Right atrium auricular region (tissue), 2 donors: ENCODE measurements at places on chromosomes 5 and 9. TPM values are rescaled to one million over a fixed set of nuclear protein-coding genes. Genes with fewer than 3 reads are reported as not detected.

C5orf58 gene
- not detected for total RNA-seq

FOXD4L6 gene
- total RNA-seq, result not detected

IL3 gene
- total RNA-seq, result not detected

GABRA6 gene
- not detected for total RNA-seq

GABRG2 gene
- not detected for total RNA-seq

NUTM2F gene
- total RNA-seq, result not detected

NR2F1 gene
- 37.6 TPM for total RNA-seq

STK32A gene
- total RNA-seq, result 0.39 TPM

MRPS30 gene
- total RNA-seq, result 110 TPM

ACSL6 gene
- 0.71 TPM for total RNA-seq

MCTP1 gene
- total RNA-seq, result 5.1 TPM

LCN9 gene
- total RNA-seq, result not detected

- DNase-seq, result peak; percentile 83
Measured at GRCh38 chr9:97615439-97616072, 17.6 kb downstream of the TSTD2 start.

GRCh38 chr5:1550287-1551076, 26.7 kb upstream of the LPCAT1 start:
- DNase-seq, result peak; percentile 28

- no peak for DNase-seq
Measured at GRCh38 chr9:13142776-13143175, 136.7 kb downstream of the MPDZ start.

- no peak for DNase-seq
Measured at GRCh38 chr9:118985851-118986250, 383.4 kb downstream of the BRINP1 start.

GRCh38 chr5:89421035-89421434, 538.1 kb upstream of the MEF2C start:
- no peak for DNase-seq

- DNase-seq, result peak; percentile 48
Measured at GRCh38 chr5:1728846-1729245, 70.8 kb downstream of the MRPL36 start.

GRCh38 chr5:33476992-33477391, 36.2 kb downstream of the TARS1 start:
- no peak for DNase-seq

GRCh38 chr9:117528225-117528624, 113.4 kb upstream of the ASTN2 start:
- no peak for DNase-seq

GRCh38 chr9:75242426-75242825, 154.1 kb downstream of the OSTF1 start:
- no peak for DNase-seq

DNA sequence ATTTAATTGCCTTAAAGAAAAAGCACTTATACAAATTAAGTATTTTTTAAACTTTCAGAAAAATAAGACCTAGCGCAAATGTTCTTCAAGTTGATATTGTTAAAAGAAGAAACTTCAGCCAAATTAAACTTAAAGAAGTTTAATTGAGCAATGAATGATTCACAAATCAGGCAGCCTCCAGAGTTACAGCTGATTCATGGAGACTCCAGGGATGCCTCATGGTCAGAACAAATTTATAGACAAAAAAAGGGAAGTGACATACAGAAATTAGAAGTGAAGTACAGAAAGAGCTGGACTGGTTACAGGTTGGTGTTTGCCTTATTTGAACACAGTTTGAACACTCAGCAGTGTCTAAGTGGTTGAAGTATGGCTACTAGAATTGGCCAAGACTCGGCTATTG, 60.3 kb downstream of the CDKN2A start:
- DNase-seq, result no peak

DNA sequence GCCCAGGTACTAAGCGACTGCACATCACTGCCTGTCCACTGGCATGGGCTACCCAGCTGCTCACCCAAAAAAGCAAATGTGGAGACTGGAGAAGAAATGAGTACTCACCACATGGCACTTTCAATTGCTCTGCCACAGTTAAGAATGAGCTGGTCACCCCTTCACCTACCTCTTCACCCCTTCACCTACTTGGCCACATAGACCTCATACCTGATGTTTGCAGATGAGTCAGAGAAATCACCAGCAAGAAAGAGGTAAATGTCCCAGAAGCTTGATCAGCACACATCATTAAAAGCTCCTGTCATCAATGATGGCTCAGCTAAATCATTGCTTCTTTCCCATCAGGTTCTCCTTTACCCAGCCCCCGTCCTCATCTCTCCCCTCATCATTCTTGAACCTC, 7.6 kb upstream of the PRUNE2 start:
- DNase-seq, result no peak

- DNase-seq, result no peak
Measured at GRCh38 chr5:138960145-138960692, 85.1 kb upstream of the LRRTM2 start.

- DNase-seq, result no peak
Measured at GRCh38 chr9:123073991-123074422, 40.5 kb downstream of the GPR21 start.

GRCh38 chr5:94810281-94810680, 191.8 kb downstream of the SLF1 start:
- DNase-seq, result no peak

- DNase-seq, result no peak
Measured at GRCh38 chr5:93161661-93162654, 419.1 kb downstream of the NR2F1-AS1 start.

GRCh38 chr5:32207355-32207634, 33.2 kb upstream of the GOLPH3 start:
- DNase-seq, result no peak

- no peak for DNase-seq
Measured at GRCh38 chr9:20746967-20747366, 62.9 kb downstream of the FOCAD start.

DNA sequence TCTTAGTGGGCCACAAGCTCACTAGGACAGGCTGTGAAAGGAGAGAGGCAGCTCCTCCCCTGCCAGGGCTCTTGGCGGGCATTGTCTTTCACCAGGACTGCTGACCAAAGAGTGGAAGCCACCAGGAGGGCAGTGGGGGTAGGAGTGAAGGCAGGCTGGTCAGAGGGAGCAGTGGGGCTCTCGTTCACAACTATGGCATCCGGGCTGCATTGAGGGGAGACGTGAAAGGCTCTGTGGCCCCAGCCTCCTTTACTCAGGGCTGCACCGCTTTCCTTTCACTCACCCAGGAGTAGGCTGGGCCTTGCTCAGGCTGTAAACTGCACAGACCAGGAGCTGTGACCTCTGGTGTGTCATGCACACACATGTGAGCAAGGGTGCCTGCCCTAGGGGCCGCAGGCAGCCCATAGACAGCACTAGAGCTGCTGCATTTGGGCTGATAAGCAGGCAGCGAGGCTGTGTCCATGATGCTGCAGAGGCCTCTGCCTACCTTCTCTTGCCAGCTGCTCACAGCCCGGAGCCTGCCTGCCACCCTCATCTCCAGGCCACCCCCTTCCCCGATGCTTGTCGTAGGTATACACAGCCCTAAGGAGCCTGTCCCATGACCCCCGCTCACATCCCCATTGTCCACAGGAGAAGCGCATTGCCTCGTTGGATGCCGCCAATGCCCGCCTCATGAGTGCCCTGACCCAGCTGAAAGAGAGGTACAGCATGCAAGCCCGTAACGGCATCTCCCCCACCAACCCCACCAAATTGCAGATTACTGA, 130.4 kb downstream of the DAB2IP start:
- DNase-seq, result no peak

DNA sequence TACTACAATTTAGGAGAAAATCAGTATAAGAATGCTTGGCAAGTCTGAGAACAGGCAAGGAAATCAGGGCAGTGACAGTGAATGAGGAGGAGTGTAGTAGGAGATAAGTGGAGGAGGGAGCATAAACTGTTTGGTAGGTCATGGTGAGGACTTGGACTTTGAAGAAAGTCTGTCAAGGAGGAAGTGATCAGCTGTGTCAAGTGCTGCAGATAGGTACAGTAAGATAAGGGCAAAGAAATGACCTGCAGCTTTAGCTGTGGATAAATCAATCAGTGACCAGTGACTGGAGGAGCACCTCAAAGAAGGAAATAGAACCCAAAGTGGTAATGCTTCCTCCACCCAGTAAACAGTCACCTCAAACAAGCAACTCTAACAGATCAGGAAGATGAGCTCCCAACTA, 106.3 kb downstream of the RAPGEF6 start:
- no peak for DNase-seq

GRCh38 chr9:95008151-95008771, 281.8 kb downstream of the AOPEP start:
- no peak for DNase-seq

- DNase-seq, result no peak
Measured at GRCh38 chr9:134189145-134189469, 24.7 kb upstream of the RNU6ATAC start.

GRCh38 chr5:127650649-127651048, 1.8 kb downstream of the CTXN3 start:
- no peak for DNase-seq

DNA sequence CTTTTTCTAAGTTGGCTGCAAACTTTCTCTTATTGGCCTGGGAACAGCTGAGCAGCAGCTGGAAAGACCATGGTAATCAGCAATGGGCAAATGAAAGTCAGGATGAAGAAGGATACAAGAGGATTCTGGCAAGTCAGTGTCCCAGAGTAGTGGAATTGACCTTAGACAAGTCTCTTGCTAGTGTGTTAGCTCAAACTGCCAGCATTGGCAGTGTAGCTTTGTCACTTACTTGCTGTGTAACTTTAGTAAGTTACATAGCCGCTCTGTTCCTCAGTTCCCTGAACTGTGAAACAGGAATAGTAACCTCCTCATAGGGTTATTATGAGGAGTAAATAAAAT, 3.6 kb downstream of the ALDH1A1 start:
- no peak for DNase-seq

GRCh38 chr5:61737964-61738340, 405.9 kb downstream of the ZSWIM6 start:
- DNase-seq, result no peak

- peak; percentile 4 for DNase-seq
Measured at GRCh38 chr9:35001803-35002502, 12.4 kb downstream of the DNAJB5 start.

DNA sequence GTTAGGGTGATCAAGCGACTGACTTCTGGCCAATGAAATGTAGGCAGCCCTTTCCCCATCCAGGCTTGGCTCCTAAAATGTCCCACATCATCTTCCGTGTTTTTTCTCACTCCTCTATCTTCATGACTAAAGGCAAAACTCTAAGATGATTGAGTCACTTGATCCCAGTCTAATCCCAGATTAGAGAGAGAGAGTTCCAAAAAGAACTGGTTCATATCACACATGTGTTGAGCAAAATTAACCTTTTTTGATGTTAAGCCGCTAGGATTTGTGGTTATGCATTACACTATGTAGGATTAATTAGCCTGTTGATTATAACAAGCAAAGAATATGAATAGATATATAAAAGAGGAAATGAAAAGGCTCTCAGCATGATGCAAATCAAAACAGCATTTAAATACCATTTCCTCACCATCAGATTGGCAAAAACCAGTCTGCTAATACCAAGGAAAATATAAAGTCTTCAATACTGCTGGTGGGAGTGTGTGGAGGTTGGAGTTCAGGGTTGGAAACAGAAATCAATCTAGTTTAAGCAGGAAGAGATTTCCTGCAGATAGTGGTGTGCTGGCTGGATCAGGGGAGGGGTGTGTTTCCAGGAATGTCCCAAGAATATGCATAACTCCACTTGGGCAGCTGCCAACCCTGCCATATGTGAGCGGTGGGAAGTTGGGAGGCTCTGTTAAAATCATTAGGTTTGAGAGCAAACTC, 187.6 kb upstream of the S1PR3 start:
- DNase-seq, result no peak

- DNase-seq, result no peak
Measured at GRCh38 chr5:39534690-39535089, 109.9 kb upstream of the DAB2 start.

DNA sequence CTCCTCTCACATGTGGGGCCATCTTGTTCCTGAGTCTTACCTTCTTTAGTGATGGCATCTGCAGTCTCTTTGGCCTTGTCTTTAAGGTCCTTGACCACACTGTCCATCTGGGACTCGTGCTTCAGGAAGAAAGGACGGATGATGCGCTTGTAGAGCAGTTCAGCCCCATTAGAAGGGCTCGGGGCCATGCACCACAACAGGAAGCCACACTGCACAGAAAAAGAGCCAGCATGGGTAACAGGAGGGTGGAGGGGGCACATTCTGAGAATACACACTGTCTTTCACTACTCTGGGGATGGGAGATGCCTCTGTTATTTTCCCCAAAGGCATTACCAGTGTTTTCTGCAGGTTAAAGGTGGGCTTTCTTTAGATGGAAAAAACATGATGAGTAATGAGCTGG, 25.9 kb downstream of the SRP19 start:
- DNase-seq, result no peak

DNA sequence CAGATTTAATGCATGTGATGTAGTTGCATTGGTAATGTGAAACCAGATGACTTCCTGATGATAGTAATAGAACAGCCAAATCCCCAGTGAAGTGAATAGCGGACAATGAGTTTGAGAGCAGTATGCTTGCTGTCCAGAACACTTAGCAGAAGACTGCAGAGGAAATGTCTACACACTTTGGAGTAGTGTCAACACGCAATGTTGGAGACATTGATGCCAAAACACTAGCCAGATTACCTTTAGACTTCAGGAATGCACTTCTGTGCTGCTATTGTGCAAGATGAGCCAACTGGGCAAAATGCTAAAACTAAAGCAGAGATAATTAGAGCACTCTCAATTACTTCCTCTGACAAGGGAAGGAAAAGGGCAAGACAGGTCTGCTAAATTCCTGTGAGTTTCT, 176.7 kb downstream of the PRDM9 start:
- DNase-seq, result no peak

DNA sequence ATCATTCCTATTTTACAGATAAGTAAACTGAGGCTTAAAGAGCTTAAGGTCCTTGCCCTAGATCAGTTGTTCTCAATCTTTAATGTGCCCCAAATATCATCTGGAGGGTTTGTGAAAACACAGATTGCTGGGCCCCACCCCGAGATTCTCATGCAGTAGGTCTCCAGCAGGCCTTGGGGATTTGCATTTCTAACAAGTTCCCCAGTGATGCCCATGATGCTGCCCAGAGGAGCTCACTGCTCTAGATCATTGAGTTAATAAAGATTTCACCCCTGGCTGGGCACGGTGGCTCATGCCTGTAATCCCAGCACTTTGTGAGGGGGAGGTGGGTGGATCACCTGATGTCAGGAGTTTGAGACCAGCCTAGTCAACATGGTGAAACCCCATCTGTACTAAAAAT, 42.8 kb upstream of the RAD23B start:
- DNase-seq, result no peak
